Natural killer cell (primary cell): ENCODE measurements at places on chromosomes 3 and 15.

DNA sequence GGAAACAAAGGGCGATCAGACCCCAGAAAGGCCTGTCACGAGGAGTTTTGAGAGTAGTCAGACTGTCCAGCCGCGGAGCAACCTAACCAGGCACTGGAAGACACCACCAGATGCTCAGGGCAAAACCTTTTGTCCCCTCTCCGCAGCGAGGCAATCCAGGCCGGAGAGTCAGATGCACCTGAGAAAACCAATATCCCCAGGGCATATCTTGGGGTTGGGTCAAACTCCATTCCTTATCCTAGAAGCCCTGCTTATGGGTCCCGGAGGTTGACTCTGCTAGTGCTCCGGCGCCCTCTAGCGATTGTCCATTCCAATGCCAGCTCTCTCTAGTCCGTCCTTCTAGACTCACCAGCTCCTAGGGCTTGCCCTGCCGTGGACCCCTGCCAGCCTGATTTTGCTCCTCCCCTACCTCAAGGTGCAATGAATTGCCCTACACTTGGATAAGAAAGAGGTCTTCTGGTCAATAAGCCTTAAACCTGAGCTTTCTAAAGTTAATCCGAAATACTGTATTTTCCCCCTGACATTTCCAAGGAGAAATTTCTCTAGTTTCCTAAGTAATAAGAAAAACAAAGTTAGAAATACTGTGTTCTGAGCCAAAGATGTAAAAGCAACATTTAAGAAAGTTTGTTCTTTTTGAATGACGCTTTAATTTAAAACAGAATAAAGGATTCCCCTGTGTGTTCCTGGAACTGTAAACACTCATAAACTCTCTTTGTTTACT lies 5.5 kb downstream of the CPNE4 start:
- peak; percentile 19 for DNase-seq

DNA sequence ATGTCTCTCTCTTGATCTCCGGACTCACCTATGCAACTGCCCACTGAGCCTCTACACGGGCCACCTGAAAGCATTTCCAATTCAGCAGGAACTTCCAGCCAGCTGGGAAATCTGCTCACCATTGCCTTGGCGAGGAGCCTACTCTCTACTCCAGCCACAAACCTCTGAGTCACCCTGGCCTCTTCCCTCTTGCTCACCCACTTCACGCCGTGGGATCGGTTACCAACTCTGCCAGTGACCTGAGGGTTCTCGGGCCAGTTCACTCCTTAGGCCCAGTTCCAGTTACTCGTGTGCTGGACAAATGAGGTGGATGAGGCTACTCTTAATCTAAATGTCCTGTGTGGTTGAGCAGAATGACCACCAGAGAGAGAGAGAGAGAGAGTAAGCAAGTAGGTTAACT lies 70.1 kb downstream of the CEMIP start:
- no peak for DNase-seq

GRCh38 chr15:99504071-99504822 lies 61.5 kb upstream of the MEF2A start:
- DNase-seq = no peak

DNA sequence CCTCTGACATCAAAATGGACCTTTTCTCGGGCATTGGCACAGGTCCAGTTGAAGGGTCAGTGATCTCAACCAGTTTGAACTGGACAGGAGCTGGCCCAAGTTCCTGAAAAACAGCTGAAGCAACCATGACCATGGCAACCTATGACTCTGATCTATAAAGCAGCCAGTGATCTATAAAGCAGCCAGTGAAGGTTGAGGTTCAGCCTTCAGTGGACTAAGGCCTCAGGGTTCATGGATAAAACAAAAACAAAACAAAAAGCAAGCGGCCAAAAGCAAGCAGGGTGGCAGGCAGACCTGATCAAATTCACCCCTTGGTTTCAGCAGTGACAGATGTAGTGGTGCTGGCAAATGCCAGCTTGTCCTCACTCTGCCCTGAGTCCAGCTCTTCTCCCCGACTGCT lies 10.0 kb upstream of the CHRNB4 start:
- no peak for DNase-seq

GRCh38 chr15:78105476-78106241 lies 13.3 kb downstream of the SH2D7 start:
- no peak for DNase-seq

DNA sequence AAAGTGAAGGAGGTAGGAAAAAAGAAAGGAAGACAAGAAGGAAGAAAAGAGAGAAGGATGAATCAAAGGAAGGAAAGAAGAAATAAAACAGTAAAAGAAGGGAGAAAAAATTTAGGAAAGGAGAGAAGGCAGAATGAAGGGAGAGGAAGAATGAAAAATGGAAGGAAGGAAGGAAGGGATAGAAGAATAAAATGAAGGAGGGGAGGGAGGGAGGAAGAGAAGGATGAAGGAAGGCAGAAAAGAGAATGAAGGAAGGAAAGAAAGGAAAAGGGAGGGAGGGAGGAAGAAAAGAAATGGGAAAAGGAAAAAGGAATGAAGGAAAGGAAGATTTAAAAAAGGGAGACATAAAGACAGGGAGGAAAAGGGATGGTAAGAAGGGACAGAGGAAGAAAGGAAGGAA lies 393.7 kb upstream of the GRM7 start:
- DNase-seq = no peak

- no peak for DNase-seq
Observed at GRCh38 chr3:142215106-142215505, 10.3 kb downstream of the GK5 start.

- DNase-seq = no peak
Observed at GRCh38 chr3:128021768-128022372, 30.4 kb upstream of the SEC61A1 start.

- no peak for DNase-seq
Observed at GRCh38 chr15:67607329-67607728, 64.8 kb downstream of the MAP2K5 start.

DNA sequence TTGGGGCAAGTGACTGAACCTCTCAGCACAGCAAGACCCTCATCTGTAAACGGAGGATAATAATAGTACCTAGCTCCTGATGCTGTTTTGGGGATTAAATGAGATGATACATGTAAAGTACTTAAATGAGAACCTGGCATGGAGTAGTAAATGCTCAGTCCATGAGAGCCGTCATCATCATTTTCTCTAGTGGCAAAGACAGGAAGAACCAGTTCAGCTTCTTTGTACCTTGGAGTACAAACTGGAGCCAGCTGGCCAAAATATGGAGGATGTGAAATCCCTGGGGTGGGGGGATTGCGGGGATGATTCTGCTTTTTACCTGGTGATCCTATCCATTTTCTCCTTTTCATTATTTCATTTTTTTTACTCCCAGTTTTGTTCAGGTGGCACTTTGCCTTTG lies 204.2 kb upstream of the LRRN1 start:
- DNase-seq = no peak

DNA sequence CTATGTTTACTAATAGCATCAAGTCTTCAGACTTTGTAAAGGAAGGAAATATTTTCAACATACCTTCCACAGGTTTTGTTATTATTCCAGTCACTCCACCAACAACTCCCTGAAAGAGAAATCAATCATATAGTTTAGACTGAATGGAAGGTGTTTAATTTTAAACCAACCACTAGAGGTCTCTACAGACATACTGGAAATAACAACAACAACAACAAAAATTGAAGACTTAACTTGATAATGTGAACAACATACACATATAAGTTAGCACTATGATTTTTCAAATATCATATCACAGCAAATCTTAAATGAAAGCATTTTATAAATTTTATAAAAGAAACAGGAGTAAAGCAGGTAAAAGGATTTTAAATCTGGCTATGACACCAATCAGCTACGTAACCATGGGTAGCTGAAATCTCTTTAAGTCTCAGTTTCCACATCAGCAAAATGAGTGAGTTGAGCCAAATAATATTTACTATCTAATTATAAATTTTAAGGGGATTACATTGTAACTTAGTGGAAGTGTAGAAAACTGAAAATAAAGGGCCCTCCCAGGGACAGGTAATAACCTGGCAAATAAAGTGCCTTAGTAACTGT lies 188.2 kb downstream of the VPS13C start:
- DNase-seq = no peak

- DNase-seq = no peak
Observed at GRCh38 chr3:123634149-123635051, 49.5 kb upstream of the HACD2 start.

- DNase-seq = no peak
Observed at GRCh38 chr15:96270581-96271172, 59.8 kb upstream of the NR2F2 start.
